ENCODE measurements at places on chromosomes 5 and 9.

- no peak for DNase-seq
Observed at GRCh38 chr9:95005278-95006143, 279.0 kb downstream of the AOPEP start.

DNA sequence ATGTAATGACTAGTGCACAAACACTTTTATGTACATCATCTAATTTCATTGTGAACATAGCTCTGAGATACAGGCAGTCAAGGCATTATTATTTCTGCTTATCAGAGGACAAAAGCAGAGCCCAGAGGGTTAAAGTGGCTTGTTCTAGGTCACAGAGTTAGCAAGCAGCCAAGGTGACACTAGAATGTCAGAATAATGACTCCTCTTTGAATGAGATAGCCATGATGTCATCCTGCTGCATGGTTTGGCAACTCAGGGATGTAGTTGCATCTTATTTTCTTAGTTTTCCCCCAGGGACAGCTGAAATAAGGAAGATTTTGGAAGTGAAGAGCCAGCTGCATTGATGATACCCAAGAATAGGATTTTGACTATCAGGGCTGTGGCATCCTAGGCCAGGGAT, 54.4 kb downstream of the KCNV2 start:
- DNase-seq: no peak

DNA sequence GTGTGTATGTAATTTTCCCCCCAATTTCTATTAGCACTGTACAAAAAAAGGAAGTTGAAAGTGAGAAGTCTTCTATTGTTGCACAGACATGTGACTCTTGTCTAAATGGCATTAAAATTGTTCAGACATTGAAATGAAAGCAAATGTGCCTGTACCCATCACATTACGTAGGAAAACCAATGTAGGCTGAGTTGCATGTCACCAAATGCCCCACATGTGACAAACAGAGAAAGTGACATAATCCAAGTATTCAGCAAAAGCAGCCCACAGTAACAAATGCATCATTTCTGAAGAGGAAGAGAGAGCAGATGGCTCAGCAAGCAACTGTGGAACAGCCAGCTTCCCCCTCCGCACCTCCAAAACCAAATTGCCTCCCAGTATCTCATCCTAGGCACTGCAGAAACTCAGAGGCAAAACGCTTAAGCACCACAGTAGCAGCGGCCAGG, 161.5 kb upstream of the NR4A3 start:
- no peak for DNase-seq

DNA sequence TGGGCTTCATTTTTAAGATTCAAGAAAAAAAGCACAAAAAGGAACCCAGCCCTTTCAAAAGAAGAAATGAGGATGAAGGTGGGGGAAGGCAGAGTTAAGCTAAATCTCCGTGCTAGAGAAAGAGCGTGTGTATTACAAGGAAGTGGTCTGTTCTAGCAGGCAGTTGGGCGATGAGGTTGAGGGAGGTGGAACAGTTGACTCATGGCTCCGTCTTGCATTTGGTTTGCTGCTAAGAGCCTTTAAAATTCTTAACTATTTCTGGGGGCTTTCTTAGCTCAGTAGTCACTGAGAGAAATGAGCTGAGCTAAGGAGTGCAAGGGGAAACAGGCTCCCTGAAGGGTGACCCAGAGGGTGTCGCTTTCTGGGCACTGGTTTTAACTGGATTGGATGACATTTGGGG, 117.4 kb downstream of the GCNT1 start:
- DNase-seq: no peak

DNA sequence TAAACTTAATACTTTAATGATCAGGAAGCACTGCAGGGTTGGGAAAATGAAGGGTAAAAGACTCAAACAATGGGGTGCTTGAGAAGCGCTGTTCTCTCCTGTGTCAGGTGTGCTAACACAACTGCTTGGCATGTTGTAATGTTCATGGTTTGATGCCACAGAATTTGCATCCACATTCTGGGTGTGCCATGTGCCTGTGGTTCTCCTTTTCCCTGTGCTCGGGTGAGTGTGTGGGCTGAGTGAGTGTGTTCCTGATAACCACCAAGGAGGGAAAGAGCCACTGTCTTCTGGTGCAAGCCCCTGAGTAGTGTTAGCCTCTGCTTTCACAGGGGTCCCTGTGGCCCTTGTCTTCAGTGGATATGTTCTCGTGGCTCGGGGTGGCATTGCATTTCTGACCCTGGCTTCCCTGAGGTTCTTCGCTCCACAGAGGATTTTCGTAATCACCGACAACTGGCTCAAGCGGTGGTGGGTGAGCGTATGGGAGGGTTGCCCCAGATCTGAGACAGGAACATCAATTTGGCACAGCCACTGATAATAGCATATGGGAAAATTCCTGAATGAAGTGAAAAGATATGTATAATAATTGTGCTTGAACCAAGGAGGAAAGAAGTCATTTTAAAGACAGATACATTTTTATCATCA, 102.0 kb downstream of the MVB12B start:
- no peak for DNase-seq

GRCh38 chr9:116270546-116270945, 117.0 kb downstream of the PAPPA start:
- no peak for DNase-seq

DNA sequence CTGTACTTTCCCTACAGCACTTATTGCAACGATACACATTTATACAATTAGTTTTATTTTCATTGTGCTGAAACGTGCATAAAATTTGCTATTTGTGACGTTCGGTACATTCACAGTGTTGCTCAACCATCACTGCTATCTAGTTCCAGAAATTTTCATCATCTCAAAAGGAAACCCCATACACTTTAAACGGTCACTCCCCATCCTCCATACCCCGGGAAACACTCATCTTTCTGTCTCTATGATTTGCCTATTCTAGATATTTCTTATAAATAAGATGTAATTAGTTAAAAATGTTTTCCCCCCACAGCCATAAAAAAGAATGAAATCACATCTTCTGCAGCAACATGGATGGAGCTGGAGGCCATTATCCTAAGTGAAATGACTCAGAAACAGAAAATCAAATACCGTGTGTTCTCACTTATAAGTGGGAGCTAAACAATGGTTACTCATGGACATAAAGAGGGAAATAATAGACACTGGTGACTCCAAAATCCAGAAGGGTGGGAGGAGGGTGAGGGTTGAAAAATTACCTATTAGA, 40.2 kb upstream of the TEX48 start:
- peak; percentile 60 for DNase-seq

- no peak for DNase-seq
Observed at GRCh38 chr9:8234316-8234715, 434.7 kb upstream of the DMAC1 start.

- no peak for DNase-seq
Observed at GRCh38 chr9:111078391-111079038, 40.2 kb upstream of the LPAR1 start.

- no peak for DNase-seq
Observed at GRCh38 chr9:98658951-98659351, 49.8 kb downstream of the GABBR2 start.

GRCh38 chr5:14630671-14631070, 33.8 kb upstream of the OTULIN start:
- DNase-seq: no peak

DNA sequence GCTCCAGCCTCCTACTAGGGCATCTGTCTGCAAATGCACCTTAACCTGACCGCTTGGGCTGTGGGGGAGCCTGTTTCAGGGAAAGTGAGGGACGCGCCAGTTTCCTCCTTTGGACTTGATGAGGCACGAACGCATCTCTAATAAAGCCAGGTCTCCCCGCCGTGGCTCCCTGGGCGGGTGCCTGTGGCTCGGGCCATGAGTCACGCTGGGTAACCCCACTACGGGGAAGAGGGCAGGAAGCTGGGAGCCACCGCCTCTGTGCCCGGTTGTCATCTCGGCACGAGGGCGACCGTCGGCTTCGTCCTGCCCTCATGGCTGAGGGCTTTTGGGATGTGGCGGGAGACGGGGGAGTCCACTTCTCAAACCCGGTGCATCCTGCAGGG, 12.1 kb downstream of the NOTCH1 start:
- DNase-seq: no peak

DNA sequence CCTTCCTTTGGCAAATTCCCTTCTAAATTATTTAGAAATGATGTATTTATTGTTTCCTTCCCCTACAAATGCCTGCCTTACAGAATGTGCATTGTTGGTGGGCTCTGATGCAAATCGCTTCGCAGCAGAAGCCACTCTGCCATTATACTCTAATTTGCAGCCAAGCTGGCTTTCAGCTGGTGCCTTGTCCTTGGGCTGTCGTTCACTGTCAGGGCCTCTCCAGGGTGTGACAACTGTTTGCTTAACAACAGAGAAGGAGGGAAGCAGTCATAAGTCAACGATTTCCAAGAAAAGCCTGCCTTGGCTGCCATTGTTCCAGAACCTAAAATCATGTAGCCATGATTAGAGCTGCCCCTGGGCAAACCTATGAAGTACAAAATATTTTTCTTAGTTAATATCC, 260.1 kb upstream of the RGMB start:
- no peak for DNase-seq

DNA sequence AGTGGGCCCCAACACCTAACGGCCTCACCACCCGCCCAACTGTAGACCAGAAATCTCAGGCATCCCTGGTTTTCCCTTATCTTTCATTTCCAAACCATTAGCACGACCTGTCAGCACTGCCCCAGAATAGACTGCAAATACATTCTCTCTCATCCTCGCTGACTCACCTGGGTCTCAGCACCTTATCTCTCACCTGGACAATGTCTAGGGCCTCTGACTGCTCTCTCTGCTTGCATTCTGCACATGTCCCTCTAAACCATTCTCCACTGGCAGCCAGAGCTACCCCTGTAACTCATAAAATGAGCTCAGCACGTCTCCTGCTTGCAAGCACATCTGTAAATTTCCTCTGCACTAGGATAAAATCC, 12.7 kb downstream of the CKMT2 start:
- no peak for DNase-seq

- peak; percentile 58 for DNase-seq
Observed at GRCh38 chr5:40736103-40736875, 19.5 kb downstream of the TTC33 start.

DNA sequence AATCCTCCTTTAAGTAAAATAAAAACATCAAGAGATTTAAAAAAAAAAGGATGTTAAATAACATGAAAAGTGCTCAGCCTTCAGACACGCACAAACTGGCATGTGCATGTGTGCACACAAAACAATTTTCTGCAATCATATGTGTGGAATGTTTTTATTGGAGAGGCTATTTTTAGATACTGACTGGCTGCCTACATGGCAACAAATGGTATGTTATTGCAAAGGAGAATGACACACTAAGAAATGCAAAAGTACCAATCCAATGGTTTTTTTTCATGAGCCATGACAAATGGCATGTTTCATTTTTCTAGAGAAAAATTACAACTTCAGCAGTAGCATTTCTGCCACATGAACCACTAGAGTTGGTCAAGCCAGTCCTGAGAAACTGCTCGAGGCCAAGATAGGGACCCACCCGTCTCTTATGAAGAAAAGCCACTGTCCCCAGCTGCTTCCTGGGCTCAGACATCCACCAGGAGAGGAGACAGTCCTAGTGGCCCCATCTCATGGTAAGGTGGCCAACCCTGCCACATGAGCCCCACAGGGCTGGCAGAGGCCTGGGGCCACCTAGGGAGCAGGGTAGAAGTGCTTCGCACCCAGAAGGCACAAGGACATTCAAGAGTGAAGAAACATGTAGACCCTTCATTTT, 116.4 kb downstream of the MYO10 start:
- DNase-seq: peak; percentile 18

- DNase-seq: peak; percentile 100
Observed at GRCh38 chr5:31987985-31988710, 186.0 kb downstream of the GOLPH3 start.

- DNase-seq: no peak
Observed at GRCh38 chr5:2675548-2675947, 75.9 kb downstream of the IRX2 start.

DNA sequence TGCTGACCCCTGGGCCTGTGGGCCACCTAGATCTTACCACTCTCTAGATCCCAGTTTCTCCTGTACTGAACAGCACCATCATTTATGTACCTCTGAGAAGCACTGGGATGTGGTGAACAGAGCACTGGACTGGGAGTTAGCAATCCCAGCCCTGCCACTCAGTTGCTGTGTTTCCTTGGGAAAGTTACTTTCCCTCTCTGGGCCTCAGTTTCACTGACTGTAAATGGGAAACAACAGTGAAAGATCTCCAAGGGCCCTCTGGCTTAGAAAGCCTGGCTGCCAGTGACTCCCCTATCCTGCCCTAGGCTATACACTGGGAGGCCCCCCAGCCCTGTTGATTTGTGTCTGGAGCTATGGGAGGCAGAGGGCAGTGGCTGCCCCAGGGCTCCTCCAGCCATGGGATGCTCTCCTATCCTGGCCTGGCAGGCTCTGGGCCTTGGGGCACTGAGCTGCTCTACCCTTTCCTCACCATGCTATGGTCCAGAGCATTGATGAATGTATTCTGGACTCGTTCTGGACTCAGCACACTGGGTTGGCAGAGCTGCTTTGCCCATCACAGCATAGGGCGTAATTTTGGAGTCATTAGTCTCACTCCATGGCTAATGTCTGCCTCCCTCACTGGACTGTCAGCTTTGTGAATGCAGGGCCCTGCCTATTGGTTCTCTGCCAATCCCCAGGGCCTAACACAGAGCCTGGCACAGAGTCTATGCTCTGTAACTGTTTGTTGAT, 99.3 kb downstream of the RGS3 start:
- no peak for DNase-seq

DNA sequence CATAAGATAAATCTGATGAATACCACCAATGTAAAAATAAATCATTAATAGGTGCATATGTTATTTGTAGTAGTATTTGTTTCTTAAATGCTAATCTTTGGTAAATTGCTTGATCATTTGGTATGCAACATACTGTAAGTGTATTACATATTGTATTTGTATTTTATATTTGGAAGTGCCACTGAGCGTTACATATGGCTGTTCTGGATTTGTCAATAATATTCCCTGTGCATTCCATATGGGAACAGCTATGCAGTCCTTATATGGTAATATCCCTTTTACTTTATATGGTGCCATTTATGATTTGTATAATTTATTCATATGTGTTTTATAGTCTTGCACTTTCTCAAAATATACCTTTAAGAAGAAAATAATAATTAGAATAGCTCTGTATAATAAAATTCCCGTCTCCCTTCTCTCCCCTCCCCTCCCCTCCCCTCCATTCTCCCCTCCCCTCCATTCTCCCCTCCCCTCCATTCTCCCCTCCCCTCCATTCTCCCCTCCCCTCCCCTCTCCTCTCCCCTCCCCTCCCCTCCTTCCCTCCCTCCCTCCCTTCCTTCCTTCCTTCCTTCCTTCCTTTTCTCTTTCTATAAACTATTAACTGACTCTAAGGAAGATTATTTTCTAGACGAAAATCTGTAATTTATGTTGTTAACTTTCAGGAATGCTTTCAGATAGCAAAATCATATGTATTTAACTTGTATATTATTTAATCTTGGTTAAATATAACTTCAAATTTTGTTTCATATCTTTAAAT, 241.4 kb downstream of the CSNK1G3 start:
- DNase-seq: no peak

DNA sequence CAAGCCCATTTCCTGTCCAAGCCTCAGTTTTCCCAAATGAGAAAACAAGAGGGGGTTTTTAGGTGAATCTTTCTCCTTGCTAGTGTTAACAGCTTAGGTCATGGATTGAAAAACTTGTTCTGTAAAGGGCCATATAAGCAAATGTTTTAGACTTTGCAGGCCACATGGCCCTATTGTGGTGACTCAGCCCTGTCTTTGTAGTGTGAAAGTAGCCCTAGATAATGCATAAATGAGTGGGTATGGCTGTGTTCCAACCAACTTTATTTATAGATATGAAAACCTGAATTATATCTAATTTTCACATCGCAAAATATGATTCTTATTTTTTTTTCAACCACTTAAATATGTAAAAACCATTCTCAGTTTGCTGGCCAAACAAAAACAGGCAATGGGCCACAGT, 6.9 kb upstream of the BARX1 start:
- DNase-seq: no peak

GRCh38 chr5:1785062-1785461, 14.6 kb downstream of the MRPL36 start:
- no peak for DNase-seq
